ENCODE measurements at places on chromosomes 4 and X.
A peak's percentile ranks its signal among the peaks of the same experiment; 100 is the strongest.

DNA sequence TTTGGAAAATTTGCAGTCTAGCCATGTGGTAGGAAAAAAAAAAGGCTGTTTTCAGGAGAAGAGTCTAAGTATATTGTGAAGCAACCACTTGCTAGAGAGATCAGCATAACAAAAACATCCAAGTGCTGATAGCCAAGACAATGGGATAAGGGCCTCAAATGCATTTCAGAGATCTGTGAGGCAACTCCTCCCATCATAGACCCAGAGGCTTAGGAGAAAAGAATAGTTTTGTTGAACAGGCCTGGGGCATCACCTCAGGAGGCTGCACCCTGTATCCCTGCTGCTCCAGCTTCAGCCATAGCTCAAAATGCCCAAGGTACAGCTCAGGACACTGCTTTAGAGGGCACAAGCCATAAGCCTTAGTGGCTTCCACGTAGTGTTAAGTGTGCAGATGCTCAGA is 13.6 kb upstream of the GPR174 start:
- no peak for DNase-seq

GRCh38 chr4:109041463-109042360 is 260.7 kb downstream of the COL25A1 start:
- DNase-seq = no peak

- DNase-seq = no peak
Measured at GRCh38 chr4:30767147-30767845, 47.1 kb downstream of the PCDH7 start.

- peak; percentile 15 for DNase-seq
Measured at GRCh38 chrX:19625612-19626011, 110.3 kb upstream of the MAP3K15 start.

- DNase-seq = no peak
Measured at GRCh38 chr4:8538703-8539567, 41.3 kb upstream of the GPR78 start.

GRCh38 chrX:22433292-22434070 is 160.8 kb downstream of the CBLL2 start:
- no peak for DNase-seq

GRCh38 chr4:21454201-21454600 is 494.4 kb downstream of the KCNIP4 start:
- no peak for DNase-seq

GRCh38 chr4:138562544-138562991 is 320.4 kb upstream of the SLC7A11 start:
- no peak for DNase-seq
